ENCODE measurements at places on chromosomes 5 and 9.

- DNase-seq: no peak
Observed at GRCh38 chr5:34740389-34740806, 84.3 kb downstream of the RAI14 start.

- DNase-seq: no peak
Observed at GRCh38 chr9:88995627-88996026, 4.4 kb downstream of the S1PR3 start.

DNA sequence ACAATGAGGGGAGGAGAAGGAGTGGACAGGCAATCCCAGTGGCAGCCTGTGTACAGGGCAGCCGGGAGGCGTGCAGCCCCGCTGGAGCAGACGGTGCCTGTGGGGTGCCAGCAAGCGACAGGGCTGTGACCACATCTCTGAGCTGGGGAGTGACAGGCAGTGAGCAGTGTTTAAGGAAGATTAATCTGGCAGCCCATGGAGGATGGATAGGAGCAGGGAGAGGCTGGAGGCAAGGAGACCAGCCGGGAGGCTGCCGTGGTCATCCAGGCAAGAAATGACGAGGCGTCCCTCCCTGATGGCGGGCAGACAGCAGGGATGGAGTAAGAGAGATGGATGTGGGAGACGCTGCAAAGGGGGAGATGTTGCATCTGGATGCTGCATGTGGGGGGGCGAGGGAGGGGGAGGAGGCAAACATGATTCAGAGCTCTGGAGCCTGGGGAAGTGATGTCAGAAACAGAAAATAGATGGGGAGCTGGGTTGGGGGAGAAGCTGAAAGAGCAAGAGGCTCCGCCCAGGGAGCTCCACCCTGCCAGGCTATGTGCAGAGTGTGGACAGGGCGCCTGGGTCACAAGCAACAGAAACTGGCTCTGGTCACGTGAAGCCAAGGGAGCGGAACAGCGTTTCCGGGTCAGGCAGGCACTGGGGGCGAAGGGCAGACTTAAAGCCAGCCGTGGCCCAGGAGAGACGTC is 12.6 kb downstream of the UNC5A start:
- no peak for DNase-seq

DNA sequence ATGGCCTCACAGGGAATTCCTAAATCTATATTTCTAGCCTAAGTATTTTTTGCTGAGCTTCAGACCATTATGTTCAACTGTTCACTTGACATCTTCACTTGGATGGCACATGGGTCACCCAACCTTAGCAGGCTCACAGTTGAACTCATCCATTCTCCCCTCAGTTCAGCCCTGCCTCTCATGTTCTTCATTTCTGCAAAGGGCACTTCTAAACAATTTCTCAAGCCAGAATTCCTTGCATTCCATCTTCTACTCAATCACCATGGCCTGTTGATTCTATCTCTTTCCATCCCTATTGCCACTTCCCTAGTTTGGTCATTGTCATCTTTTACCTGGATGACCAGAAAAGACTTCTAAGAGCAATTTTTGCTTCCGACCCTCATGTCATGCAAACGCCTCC is 7.3 kb upstream of the RGS3 start:
- no peak for DNase-seq

- no peak for DNase-seq
Observed at GRCh38 chr9:79041266-79041665, 530.5 kb upstream of the TLE4 start.

DNA sequence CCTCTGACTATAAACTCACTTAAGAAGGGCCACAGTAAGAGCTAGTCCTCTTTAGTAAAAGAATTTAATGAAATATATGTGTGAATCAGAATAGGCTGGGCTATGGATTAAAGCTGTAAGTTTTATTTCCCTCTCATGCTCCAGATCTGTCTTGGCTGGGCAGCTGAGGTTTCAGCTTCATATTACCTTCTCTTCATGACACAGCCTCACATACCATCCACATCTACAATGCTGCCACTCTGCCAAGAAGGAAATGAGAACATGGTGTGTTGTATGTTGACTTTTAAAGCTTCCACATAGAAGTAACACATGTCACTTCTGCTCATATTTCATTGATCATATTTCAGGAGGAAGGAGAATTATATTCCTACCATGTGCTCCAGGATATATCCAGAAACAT is 776.0 kb upstream of the ACO1 start:
- DNase-seq: no peak

GRCh38 chr5:174426388-174426787 is 298.0 kb upstream of the MSX2 start:
- DNase-seq: no peak

DNA sequence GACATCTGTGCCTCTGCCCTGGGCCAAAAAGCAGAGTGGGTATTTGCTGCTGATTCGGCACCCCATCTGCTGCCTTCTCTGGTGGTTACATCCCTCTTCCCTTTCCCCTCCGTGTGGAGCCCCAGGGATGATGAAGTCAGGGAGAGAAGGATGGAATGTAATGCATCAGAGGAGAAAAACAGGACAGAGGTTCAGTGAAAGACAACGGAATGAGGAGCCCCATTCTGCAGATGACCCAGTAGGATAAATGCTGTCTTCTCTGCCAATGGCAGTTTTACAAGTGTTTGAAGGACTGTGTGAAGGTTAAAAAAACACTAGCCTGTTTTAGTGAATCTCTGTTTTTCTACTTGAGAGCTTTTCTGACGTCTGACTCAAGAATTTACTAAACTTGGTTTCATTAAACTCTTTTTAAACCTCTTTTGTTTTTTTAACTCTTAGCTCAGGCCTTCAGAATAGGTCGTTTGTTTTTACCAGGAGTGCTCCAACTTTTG is 86.3 kb downstream of the NLN start:
- no peak for DNase-seq

DNA sequence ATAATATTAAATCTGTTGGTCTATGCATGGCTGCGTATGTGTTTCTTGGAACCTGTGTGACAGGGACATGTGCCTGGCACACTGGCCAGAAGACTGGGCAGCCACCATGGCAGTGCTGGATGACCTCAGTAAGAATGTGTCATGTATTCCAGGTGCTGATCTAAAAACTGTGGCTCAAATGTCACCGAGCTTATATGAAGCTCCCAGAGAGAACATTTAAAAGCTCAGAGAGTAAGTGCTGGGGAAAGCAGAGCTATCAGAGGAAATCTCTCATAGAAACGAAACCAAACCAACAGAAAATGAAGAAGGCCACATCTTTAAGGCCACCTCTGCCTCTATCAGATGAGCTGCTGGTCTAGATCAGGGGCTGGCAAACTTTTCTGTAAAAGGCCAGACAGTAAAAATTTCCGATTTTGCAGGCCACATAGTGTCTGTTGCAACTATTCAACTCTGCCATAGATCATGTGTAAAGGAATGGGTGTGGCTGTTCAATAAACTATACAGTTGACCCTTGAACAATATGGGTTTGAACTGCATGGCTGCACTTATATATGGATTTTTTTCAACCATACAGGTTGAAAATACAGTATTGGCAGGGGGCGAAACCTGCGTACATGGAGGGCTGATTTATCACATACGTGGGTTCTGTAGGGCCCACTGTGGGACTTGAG is 31.8 kb downstream of the TSTD2 start:
- DNase-seq: no peak

DNA sequence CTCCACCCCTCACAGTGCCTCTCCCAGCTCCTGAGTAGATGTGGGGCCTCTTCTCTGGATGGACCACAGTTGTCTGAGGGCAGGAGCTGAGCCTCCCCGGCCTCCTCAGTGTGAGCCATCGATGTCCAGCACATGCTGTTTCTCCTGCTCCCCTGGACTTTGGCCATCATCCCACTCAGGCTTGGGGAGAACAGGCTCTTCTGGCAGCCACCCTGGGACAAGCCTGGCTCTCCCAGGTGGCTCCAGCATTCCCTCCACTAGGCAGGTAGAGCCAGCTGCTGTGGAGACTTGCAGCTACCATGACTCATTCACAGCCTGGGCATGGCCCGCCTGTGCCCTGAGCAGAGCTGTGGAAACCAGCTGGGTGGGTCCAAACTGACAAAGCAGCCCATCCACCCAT is 77.0 kb downstream of the CSNK1A1 start:
- DNase-seq: no peak

GRCh38 chr5:112109331-112110007 is 309.6 kb downstream of the EPB41L4A start:
- no peak for DNase-seq

- DNase-seq: no peak
Observed at GRCh38 chr9:137108608-137109249, 5.8 kb downstream of the DPP7 start.

DNA sequence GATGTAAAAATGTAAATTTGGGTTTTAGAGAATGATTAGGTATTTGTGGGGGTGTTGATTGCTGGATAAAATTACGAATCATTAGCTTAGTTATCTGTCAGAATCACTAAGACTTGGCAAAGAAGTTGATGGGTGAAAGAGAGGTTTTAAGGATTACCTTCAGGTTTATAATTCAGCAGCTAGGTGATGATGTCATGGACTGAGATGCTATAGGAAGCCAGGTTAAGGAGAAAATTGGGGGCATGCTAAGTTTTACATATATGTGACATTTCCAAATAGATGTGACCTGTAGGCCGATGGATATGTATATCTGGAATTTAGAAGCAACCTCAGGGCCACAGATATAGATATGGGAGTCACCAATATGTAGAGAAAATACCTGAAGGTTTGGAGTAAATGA is 228.0 kb downstream of the FER start:
- DNase-seq: no peak

GRCh38 chr5:142924135-142924883 is 154.1 kb downstream of the ARHGAP26 start:
- DNase-seq: no peak

DNA sequence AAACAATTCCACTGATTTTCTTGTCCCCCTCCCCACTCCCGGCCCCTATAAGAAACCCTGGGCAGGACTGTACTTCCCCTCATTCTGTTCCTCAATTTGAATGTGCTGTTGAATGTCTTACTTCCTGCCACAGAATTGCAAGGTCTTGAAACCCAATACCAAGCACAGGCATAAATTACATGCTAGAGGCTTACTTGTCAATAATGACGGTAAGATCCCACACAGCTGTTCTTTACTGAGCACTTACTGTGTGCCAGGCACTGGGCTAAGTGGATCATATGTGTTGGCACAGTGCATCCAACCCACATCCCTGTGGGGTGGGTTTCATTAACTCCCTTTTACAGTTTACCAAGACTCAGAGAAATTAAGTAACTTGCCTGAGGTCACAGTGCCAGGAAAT is 63.4 kb downstream of the MVB12B start:
- DNase-seq: no peak

DNA sequence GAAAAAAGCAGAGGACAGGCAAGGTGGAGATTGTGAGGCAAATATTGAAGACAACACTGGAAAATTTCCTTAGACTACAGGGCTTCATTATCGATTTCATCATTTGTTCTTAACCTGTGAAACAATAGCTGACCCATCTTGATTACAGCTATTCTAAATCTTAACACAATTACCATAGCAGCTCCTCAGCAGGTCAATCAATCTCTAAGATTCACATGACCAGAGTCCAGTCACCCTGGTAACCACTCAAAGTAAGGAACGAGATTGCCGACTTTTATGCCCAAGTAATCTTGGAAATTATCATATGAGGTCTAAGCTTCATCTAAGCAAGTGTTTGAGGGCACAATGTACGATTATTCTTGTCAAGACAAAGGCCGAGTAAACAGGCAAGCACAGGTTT is 93.8 kb downstream of the TTC39B start:
- DNase-seq: no peak

- DNase-seq: no peak
Observed at GRCh38 chr5:11305245-11305644, 544.2 kb upstream of the DAP start.

DNA sequence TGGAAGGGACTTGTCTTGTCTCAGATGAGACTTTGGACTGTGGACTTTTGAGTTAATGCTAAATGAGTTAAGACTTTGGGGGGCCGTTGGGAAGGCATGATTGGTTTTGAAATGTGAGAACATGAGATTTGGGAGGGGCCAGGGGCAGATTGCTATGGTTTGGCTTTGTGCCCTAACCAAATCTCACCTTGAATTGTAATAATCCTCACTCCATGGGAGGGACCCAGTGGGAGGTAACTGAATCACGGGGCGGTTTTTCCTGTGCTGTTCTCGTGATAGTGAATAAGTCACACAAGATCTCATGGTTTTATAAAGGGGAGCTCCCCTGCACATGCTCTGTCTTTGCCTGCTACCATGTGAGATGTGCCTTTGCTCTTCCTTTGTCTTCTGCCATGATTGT is 72.1 kb downstream of the RAI14 start:
- no peak for DNase-seq

GRCh38 chr9:8686516-8686915 is 886.9 kb upstream of the DMAC1 start:
- no peak for DNase-seq

- DNase-seq: no peak
Observed at GRCh38 chr5:21071421-21071820, 1083.4 kb upstream of the CDH18 start.

GRCh38 chr9:99140685-99141314 is 35.9 kb downstream of the TGFBR1 start:
- peak; percentile 22 for DNase-seq

DNA sequence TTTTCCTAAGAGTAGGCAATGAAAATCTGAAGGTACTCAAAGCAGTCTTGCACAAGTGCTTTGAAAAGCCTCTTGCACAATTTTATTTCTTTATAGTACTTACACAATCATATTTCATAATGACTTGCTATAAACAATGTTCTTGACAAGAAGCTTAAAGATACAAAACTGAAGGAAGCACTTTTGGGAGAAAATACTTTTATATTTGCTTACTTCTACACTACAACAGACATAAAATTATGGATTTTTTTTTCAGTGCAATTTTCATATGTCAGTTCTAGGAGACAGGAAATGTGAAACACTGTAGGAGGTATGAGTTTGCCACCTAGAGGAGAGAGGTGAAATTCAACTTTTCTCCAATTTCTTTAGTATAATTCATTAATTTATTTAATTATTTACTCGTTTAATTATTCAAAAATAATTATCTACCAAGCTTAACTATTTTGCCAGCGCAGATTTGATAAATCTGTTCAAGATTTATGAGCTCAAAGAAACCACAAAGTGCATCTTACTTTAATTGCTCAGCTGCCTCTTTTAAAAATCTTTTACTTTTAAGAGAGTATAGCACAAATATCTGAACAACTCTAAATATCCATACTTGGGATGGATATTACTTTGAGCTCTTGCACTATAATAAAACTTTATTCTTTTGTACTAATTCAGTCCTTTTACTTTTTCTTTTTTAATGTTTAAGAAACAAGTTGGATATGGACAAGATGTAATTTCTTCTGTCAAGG is 29.0 kb upstream of the CDKN2B start:
- no peak for DNase-seq

- peak; percentile 58 for DNase-seq
Observed at GRCh38 chr5:14581891-14582796, 552 bp downstream of the OTULINL start.

- DNase-seq: no peak
Observed at GRCh38 chr5:131286400-131286715, 22.5 kb downstream of the CDC42SE2 start.
